ENCODE measurements at places on chromosomes 2 and 18. TPM values are rescaled to one million over a fixed set of nuclear protein-coding genes. Genes with fewer than 3 reads are reported as not detected.

Gene SULT1C4
- total RNA-seq = not detected

Gene AMER3
- total RNA-seq = not detected

Gene LINC00305
- total RNA-seq = not detected

GRCh38 chr18:10919851-10920250 is 229.5 kb downstream of the PIEZO2 start:
- H3K36me3 ChIP-seq = no peaks in the 10 kb centered on the region
- H3K27ac ChIP-seq = no peak overlapping the region
- H3K4me1 ChIP-seq = no peaks in the 10 kb centered on the region
- H3K4me3 ChIP-seq = no peak overlapping the region
- no peaks in the 10 kb centered on the region for H3K27me3 ChIP-seq
- DNase-seq = no peak

GRCh38 chr2:102226612-102227391 is 40.0 kb downstream of the IL1RL2 start:
- no peaks in the 10 kb centered on the region for H3K36me3 ChIP-seq
- DNase-seq = no peak
- H3K4me1 ChIP-seq = peaks cover 20% of the 10 kb centered on the region
- no peak overlapping the region for H3K27ac ChIP-seq

- H3K27ac ChIP-seq = no peak overlapping the region
- H3K4me3 ChIP-seq = no peak overlapping the region
- no peaks in the 10 kb centered on the region for H3K4me1 ChIP-seq
- no peaks in the 10 kb centered on the region for H3K36me3 ChIP-seq
- H3K27me3 ChIP-seq = no peaks in the 10 kb centered on the region
Measured at GRCh38 chr2:49225126-49225525, 70.8 kb upstream of the FSHR start.

DNA sequence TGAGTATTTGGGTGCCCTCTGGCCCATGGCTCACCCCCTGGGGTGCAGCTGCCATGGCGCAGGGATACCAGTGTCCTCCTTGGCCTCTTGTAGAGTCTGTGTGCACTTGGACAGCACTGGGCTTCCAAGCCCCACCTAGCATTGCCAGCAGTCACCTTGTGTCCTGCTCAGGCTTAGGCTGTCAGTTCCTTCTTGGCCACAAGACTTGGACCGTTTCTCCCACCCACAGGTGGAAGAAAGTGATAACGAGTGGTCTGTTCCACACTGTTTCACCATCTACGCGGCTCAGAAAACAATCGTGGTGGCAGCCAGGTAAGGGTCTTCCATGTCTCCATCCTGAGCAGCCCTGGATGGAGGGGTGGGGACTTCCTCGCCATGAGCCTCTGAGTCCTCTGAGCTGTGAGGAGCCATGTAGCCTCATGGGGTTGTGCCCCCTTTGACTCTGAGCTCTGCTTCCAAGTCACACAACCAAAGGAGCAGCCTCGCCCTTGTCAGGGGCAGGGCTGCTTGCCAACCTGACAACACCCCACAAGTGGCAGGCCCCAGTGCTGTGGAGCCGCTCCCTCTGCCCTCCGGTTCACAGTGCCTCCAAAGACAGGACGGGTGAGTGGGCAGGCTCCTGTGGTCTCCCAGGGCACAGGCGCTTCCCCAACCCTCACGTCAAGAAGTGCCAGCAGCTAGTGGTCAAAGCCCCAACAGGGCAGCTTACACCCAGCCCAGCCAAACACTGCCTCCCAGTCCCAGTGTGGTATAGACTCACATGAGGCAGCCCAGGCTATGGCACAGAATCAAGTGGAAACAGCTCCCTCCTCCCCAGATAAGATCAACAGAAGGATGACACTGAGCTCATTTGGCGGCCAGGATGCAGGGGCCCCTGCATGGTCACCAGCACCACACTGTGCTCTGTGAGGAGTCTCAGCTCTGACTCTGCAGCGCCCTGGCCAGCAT is 18.4 kb downstream of the STK25 start:
- no peaks in the 10 kb centered on the region for H3K36me3 ChIP-seq
- no peak for DNase-seq
- H3K27ac ChIP-seq = no peak overlapping the region
- H3K27me3 ChIP-seq = no peaks in the 10 kb centered on the region

All from CD4-positive, alpha-beta memory T cell (primary cell).